ENCODE measurements at places on chromosomes 16 and 17.

DNA sequence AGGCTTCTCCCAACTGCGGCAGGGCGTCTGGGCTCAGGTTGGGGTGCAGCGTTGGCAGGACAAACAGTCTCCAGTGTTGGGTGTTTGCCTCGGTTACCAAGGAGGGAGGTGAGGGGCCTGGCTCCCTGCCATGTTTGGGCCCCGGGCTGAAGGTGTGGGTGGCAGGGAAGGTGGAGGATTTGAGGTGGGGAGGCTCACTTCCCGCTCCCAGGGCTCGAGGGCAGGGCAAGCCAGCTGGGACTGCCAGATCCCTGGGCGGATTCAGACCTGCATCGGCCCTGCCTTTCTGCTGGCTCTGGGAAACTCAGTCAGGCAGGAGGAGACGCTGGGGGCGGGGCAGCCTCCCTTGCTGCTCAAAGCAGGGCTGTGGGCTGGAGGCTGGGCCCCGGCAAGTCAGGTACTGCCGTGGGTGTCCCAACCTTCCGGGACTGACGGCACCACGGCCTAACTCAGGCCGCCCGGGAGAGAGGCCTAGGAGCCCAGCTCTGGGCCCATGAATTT lies 31.3 kb upstream of the KRT17 start:
- no peak overlapping the region for H3K27ac ChIP-seq
- H3K4me1 ChIP-seq = no peaks in the 10 kb centered on the region
- no peak overlapping the region for H3K4me3 ChIP-seq
- H3K36me3 ChIP-seq = no peaks in the 10 kb centered on the region

GRCh38 chr17:21289902-21290571 lies 5.5 kb downstream of the MAP2K3 start:
- DNase-seq = no peak
- no peak overlapping the region for H3K4me3 ChIP-seq
- H3K27ac ChIP-seq = no peak overlapping the region

- H3K4me1 ChIP-seq = peaks cover 26% of the 10 kb centered on the region
- H3K27me3 ChIP-seq = no peaks in the 10 kb centered on the region
Observed at GRCh38 chr17:15255713-15256454, 9.2 kb downstream of the PMP22 start.

- no peaks in the 10 kb centered on the region for H3K36me3 ChIP-seq
- H3K27ac ChIP-seq = peak overlapping the region; percentile 81
- no peaks in the 10 kb centered on the region for H3K27me3 ChIP-seq
- H3K4me3 ChIP-seq = no peak overlapping the region
- no peak for DNase-seq
Observed at GRCh38 chr16:11084484-11084875, 140.1 kb downstream of the CLEC16A start.

DNA sequence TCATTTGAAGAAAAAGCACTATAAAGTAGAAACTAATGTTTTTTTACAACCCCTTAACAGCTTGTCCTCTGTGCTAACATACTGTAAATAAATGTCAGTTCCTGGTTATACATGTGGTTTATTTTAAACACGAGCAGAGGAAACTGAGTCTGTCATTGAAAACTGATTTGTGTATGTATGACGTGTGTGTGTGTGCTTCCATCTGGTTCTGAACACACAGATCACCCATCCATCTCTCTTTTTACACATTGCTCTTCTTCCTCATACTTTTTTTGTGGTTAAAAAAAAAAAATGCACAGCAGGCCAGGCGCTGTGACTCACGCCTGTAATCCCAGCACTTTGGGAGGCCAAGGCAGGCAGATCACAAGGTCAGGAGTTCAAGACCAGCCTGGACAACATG lies 49.5 kb downstream of the ZNF423 start:
- no peak overlapping the region for H3K4me3 ChIP-seq
- H3K27ac ChIP-seq = no peak overlapping the region
- DNase-seq = no peak
- no peaks in the 10 kb centered on the region for H3K36me3 ChIP-seq

DNA sequence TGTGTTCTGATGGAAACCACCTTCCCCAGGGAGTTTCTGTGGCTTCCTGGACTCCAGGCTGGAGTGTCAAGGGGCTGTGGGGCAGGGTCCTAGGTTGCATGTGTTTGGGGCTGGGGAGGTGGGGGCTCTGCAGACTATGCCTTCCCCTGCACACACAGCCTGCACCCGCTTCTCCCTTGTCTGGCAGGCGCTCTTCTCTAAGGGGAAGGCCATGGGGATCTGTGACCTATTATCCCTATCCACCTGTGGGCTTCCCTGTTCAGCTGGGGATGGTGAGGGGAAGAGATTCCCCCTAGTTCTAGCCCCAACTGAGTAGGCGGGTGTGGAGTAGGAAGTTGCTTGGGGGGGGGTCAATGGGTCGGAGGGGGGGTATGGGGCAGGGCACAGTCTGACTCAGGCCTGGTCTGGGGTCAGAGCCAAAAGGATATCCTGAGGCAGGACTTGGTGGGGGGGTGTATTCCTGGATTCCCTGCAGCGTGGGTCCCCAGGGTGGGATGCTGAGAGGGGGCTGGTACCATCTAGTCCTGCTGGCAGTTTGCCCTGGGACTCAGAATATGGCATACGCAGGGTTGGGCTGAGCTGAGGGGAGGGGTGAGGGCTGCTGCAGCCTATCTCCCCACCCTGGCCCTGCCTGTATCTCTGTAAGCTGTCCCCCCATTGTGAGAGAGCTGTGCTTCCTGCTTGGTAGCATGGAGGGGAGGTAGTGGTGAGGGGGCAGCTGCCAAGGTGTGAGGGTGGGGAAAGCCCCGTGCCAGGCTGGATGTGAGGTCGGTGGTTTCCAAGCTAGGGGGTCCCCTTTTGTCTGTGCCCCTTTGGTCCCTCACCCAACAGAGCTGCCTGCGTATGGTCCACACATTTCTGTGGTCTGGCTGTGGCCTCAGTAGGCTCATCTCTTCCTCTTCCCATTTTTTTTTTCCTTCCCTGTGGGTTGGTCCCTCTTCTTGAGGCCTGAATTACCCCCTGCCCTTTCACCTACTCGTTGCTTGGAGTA lies 14.7 kb downstream of the RARA start:
- peak; percentile 88 for DNase-seq
- H3K4me3 ChIP-seq = no peak overlapping the region
- H3K4me1 ChIP-seq = peaks cover 14% of the 10 kb centered on the region
- peak overlapping the region; percentile 95 for H3K27ac ChIP-seq
- H3K36me3 ChIP-seq = no peaks in the 10 kb centered on the region

- no peaks in the 10 kb centered on the region for H3K4me1 ChIP-seq
- peak overlapping the region; percentile 93 for H3K27ac ChIP-seq
- no peak for DNase-seq
- peak overlapping the region; percentile 59 for H3K4me3 ChIP-seq
- no peaks in the 10 kb centered on the region for H3K27me3 ChIP-seq
Observed at GRCh38 chr16:81446907-81447268, 2.3 kb downstream of the CMIP start.

DNA sequence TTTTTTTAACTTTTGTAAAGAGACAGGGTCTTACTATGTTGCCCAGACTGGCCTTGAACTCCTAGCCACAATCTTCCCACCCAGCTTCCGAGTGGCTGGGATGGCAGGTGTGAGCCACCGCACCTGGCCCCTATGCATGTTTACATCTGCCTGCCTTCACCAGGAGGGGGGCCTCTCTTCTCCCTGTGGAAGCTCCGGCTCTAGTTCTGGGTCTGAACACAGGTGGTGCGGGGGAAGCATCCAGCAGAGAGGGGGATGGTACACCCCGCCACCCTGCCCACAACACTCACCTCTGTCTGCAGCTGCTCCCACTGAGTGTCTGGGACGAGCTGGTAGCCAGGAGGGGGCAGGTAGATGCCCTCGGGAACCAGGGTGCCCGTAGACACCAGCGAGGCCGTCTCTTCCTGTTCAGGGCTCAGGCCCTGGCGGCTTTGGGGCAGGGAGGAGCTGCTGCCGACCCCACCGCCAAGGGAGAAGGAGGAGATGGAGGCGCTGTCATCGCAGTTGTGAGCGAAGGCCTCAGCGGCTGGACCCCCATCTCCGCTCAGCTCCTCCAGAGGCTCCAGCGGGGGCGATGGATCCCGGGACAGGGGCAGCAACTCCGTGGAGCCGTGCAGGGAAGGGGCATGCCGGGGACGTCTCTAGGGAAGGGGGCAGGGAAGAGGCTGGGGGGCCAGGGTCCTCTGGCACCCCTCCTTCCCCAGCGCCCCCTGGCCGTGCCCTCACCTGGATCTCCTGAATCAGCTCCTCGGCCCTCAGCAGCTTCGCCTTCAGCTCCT lies 10.9 kb downstream of the RABEP2 start:
- H3K27me3 ChIP-seq = no peaks in the 10 kb centered on the region
- H3K27ac ChIP-seq = no peak overlapping the region
- DNase-seq = no peak
- no peaks in the 10 kb centered on the region for H3K4me1 ChIP-seq
- H3K4me3 ChIP-seq = no peak overlapping the region
- no peaks in the 10 kb centered on the region for H3K36me3 ChIP-seq

DNA sequence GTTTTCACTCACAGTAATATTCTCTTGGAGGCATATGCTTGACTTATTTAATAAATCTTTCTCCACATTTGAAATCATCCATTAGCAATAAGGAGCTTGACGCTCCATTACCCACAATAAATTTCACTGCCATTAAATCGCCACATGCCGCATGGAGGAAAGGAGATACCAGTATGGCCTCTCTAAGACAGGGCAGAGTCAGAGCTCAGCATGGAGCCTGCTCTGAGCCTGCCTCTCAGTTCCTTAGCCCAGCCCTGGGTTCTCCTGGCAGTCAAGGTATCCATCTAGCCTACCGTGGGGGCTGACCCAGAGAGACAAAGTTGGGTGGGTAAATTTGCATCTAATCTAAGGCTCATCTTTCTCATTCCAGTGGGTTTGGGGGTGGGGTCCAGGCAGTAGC lies 80.3 kb upstream of the CES5A start:
- no peaks in the 10 kb centered on the region for H3K4me1 ChIP-seq
- H3K36me3 ChIP-seq = no peaks in the 10 kb centered on the region
- H3K27ac ChIP-seq = no peak overlapping the region
- H3K4me3 ChIP-seq = no peak overlapping the region
- no peak for DNase-seq
- H3K27me3 ChIP-seq = no peaks in the 10 kb centered on the region

- no peaks in the 10 kb centered on the region for H3K36me3 ChIP-seq
- no peak overlapping the region for H3K27ac ChIP-seq
- no peaks in the 10 kb centered on the region for H3K4me1 ChIP-seq
- H3K27me3 ChIP-seq = no peaks in the 10 kb centered on the region
- no peak overlapping the region for H3K4me3 ChIP-seq
Observed at GRCh38 chr16:30623536-30624283, 13.5 kb upstream of the ZNF689 start.

DNA sequence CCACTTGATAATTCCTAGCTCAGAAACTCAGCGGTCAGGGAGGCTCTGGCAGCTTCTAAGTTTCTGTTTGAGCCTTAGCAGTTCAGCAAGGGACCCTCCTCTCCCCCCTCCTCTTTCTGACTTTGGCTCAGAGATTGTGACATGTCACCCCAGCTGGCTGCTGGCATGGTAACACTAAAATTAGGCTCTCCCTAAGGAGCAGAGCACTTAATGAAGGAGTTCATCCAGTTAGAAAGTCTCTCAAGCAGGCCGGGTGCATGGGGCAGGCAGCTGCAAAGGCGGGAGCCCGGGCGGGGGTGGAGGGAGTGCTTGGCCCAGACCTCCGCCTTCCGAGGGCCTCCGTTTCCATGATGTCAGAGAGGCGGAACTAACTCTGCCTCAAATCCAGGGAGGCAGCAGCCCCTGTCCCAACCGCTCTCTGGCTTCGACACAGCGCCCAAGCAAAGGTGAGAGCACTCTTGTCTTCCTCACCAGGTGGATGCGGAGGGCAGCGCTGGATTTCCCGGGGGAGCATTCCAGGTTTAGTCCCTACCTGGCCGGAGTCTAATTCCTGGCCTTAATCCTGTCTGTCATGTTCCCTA lies 128.0 kb upstream of the PLCG2 start:
- peak overlapping the region; percentile 72 for H3K27ac ChIP-seq
- peaks cover 9% of the 10 kb centered on the region for H3K4me1 ChIP-seq
- no peaks in the 10 kb centered on the region for H3K36me3 ChIP-seq
- H3K27me3 ChIP-seq = no peaks in the 10 kb centered on the region
- peak; percentile 80 for DNase-seq

GRCh38 chr16:2855536-2855935 lies 2.4 kb downstream of the PRSS22 start:
- no peak for DNase-seq
- H3K36me3 ChIP-seq = no peaks in the 10 kb centered on the region

- no peak overlapping the region for H3K4me3 ChIP-seq
- no peak for DNase-seq
- H3K27ac ChIP-seq = no peak overlapping the region
- peaks cover 14% of the 10 kb centered on the region for H3K4me1 ChIP-seq
Observed at GRCh38 chr17:30433514-30433913, 43.7 kb upstream of the GOSR1 start.

- H3K36me3 ChIP-seq = no peaks in the 10 kb centered on the region
- no peaks in the 10 kb centered on the region for H3K27me3 ChIP-seq
- peak overlapping the region; percentile 54 for H3K4me3 ChIP-seq
- no peak for DNase-seq
- peaks cover 4% of the 10 kb centered on the region for H3K4me1 ChIP-seq
Observed at GRCh38 chr16:426906-427249, 1.4 kb downstream of the RAB11FIP3 start.

DNA sequence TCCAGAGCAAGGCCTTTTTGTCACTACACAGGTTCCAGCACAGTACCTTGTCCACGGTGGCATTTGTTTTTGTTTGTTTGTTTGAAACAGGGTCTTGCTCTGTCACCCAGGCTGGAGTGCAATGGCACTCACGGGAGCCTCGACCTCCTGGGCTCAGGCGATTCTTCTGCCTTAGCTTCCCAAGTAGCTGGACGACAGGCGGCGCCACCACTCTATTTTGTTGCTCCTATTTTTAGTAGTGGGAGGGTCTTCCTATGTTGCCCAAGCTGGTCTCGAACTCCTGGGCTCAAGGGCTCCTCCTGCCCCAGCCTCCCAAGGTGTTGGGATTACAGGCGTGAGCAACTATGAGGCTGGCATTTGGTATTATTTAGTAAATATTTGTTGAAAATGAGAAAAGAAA lies 10.3 kb downstream of the MRC2 start:
- no peak overlapping the region for H3K4me3 ChIP-seq
- no peaks in the 10 kb centered on the region for H3K27me3 ChIP-seq
- no peaks in the 10 kb centered on the region for H3K4me1 ChIP-seq
- H3K27ac ChIP-seq = no peak overlapping the region
- no peak for DNase-seq

- H3K4me1 ChIP-seq = peaks cover 2% of the 10 kb centered on the region
- H3K27me3 ChIP-seq = no peaks in the 10 kb centered on the region
- no peak overlapping the region for H3K27ac ChIP-seq
- DNase-seq = no peak
- no peaks in the 10 kb centered on the region for H3K36me3 ChIP-seq
Observed at GRCh38 chr16:400061-400591, 1.6 kb upstream of the DECR2 start.

DNA sequence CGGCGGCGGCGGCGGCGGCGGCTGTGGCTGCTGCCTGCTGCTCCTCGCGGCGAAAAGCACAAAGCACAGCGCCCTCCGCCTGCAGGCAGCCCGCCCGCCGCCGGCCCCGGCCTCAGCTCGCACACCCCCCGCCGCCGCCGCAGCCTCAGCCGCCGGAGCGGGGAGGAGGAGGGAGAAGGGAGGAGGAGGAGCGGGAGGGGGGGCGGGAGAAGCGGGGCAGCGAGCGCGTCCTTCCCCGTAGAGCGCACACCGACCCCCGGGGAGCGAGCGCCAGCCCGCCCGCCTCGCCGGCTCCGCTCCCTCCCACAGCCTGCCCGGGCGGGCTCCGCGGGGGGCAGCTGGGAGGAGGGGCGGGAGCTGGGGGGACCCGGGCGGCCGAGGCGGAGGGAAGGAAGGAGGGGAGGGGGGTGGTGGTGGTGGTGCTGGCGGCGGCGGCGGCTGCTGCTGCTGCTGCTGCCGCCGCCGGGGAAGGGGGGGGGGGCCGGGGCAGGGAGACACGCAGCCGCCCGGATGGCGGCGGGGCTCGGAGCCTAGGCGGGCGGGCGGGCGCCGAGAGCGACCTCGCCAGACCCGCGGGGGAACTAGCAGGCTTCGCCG lies at the start of gene UBTF:
UBTF (minus strand) TSS at position 60 of the 597 bp plus-strand sequence. CDS start 1,446 bp downstream, outside the sequence.
- H3K27ac ChIP-seq = peak within 1 kb of the TSS; percentile 100
- H3K4me1 ChIP-seq = peaks cover 16% of the 10 kb centered on the region
- peak within 1 kb of the TSS; percentile 59 for H3K4me3 ChIP-seq

Data from uterus (tissue), 4 donors.